ENCODE measurements at places on chromosomes 2 and 18.

GRCh38 chr2:147760984-147761383 lies 83.8 kb upstream of the ACVR2A start:
- DNase-seq, result no peak

- DNase-seq, result no peak
These were observed 48.7 kb downstream of the TNS1 start for GRCh38 chr2:217954051-217954450.

- no peak for DNase-seq
These were observed 103.8 kb downstream of the VWC2L start for GRCh38 chr2:214514704-214515103.

DNA sequence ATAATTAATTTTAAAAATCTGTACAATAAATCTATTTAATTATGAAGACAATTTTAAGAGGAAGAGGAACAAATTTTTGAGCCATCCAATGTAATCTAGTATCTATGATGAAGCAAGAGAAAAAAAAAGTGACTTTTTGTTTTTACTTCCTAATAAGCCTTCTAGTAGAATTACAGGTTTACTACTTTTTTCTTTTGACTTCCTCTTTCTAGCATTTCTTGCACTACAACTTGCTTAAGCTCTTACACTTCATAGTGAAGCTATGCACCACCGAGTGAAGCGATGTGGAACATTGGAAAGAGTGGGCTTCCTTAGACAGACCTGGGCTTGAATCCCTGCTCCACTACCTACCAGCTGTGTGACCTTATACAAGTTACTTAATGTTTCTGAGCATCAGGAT lies 2.1 kb downstream of the SERPINB2 start:
- DNase-seq, result no peak

GRCh38 chr2:54901224-54901986 lies 148.8 kb downstream of the RTN4 start:
- DNase-seq, result no peak

DNA sequence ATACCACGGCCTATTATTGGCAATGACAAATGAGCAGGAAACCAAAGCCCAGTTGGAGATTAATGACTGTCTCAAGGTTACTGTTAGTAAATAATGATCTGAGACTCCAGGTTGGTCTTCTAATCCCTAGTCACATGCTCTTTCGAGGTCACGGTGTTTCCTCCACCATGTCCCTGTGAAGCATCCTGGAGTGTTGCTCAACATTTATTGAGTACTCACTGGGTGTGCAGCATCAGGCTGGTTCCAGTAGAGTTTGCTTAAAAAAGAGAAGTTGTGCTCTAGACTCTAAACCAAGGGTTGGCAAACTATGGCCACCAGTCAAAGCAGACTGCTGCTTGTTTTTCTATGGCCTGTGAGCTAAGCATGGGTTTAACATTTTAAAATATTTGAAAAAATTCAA lies 263.8 kb upstream of the ATP5MC3 start:
- no peak for DNase-seq

- DNase-seq, result no peak
These were observed 3.2 kb downstream of the DNAJB2 start for GRCh38 chr2:219282375-219282774.

DNA sequence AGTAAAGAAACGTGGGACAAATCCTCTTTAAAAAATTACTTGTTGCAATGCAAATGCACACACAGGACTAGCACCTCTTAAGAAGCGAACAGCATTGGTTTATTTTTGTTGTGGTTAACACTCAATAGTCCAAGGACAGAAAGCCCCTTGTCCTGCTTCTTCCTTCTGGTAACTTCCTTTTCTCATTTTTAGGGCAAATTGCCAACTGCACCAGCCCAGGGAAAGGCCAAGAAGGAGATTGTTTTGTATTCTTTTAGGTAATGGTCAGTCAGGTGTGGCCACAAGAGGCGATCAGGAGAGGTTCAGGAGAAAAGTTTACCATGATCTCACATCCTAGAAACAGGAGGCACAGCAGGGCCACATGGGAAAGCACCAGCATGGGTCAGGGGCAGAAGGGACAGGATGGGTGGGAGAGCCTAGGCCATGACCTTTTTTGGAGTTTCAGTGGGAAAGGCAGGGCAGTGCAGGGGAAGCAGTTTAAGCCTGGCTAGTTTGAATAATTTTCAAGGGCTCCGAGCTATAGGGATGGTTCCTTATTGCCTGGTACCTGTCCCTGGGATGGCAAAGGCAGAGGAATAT lies 73.0 kb downstream of the CHRNA1 start:
- no peak for DNase-seq

- no peak for DNase-seq
These were observed 290.7 kb upstream of the SLC14A2 start for GRCh38 chr18:45324495-45325113.

GRCh38 chr2:133838642-133839365 lies 270.5 kb upstream of the NCKAP5 start:
- no peak for DNase-seq

DNA sequence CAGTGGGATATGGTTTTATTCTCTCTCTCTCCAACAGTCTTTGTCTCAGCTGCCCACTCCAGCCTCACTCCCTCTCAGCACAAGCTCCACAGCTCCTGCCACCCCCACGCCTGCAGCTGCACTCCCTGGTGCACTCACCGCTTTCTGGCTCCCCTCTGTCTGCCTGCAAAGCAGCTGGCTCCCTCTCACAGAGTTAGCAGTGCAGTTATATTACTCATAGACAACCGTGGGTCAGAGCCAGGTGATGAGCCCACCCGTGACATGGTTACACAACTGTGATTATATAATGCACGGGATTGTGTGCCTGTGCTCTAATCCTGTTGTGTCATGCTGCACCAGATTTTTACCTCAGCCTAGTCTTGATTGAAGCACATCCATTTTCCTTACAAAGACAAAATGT lies 276.9 kb upstream of the CHAC2 start:
- no peak for DNase-seq
